ENCODE measurements at places on chromosomes 5 and 9.

- DNase-seq: no peak
Observed at GRCh38 chr9:110911659-110912418, 126.4 kb downstream of the LPAR1 start.

GRCh38 chr5:169910393-169910792, 69.9 kb downstream of the INSYN2B start:
- DNase-seq: no peak

GRCh38 chr9:130537346-130538050, 41.9 kb upstream of the FUBP3 start:
- DNase-seq: no peak

GRCh38 chr9:96418920-96419690, 935 bp upstream of the ZNF367 start:
- peak; percentile 20 for DNase-seq

- DNase-seq: no peak
Observed at GRCh38 chr5:67746103-67746502, 469.5 kb upstream of the PIK3R1 start.

DNA sequence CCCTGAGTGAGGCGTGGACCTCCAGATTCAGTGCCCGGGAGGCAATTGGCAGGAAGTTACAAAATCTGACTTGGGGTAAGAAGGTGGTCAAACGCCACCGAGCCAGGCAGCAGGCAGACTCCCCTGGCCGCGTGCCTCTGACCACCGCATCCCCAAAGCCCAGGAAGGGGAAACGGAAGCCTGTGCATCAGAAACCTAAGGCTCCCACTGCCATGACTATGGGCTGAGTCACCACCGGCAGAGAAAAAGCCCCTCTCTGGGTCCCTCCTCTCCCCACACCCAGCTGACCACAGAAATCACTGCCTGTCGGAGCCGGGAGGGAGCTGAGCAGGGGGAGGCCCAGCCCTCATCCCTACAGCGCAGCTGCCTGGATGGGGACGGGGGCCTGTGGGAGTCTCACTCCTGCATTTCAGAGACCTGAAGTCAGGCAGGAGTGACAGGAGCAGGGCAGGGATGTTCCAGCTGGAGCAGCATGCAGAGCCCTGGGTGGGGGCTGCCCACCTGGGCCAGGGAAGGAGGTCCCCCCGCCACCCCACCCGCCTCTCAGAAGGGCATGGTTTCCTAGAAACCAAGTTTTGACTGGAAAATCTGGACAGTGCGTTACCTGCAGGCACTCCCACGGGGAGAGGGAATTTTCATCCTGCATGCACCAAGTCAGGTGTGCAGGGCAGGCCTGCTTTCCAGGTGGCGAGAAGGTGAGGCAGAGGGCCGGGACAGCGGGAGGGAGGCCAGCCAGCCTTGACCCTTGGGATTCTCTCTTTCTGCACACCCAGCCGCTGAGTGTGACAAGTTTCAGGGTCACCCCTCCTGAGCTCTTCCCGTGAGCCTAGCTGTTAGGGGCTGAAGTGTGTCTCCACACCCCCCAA, 68.2 kb downstream of the LRSAM1 start:
- no peak for DNase-seq

DNA sequence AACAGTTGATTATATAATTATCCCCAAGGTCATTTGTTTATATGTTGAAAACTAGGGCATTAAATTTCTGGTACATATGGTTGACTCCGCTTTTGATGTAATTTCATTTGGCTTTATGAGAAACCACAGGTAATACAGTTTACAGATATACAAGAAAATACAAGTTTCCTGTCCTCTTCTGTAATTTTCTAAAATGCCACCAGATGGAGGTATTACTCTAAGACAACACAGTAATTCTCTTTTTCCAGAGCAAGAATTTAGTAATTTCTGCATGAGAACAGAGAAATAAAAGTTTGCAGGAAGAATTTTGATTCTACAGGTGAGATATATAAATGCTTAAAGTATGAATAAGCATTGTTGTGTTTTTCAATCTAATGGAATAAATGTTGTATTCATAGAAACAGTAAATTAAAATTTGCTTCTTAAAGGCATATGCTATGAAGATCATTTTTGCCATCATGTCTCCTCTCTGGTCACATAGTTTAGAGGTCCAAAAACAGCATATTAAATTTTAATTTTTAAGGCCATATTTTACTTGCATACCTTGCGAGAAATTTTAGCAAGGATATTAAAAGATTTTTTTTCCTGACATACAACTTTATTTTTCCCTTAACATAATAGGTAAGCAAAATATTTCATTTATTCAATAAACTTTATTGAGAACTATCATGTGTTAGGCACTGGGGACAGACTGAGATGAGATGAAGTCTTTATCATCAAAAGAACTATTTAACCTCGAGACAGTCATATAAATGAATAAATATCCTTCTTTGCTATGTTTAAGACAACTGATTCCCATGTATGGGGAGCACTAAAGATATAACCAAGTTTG, 22.7 kb downstream of the CHD1 start:
- DNase-seq: no peak

GRCh38 chr5:143354025-143354424, 49.5 kb downstream of the NR3C1 start:
- no peak for DNase-seq

- DNase-seq: no peak
Observed at GRCh38 chr5:144206141-144206540, 35.5 kb downstream of the KCTD16 start.

GRCh38 chr5:116273448-116274242, 188.8 kb downstream of the COMMD10 start:
- no peak for DNase-seq

- no peak for DNase-seq
Observed at GRCh38 chr5:100517301-100517974, 17.7 kb upstream of the FAM174A start.

GRCh38 chr5:86360801-86361200, 256.9 kb upstream of the COX7C start:
- DNase-seq: no peak

GRCh38 chr5:74975582-74975981, 76.8 kb downstream of the GCNT4 start:
- no peak for DNase-seq

DNA sequence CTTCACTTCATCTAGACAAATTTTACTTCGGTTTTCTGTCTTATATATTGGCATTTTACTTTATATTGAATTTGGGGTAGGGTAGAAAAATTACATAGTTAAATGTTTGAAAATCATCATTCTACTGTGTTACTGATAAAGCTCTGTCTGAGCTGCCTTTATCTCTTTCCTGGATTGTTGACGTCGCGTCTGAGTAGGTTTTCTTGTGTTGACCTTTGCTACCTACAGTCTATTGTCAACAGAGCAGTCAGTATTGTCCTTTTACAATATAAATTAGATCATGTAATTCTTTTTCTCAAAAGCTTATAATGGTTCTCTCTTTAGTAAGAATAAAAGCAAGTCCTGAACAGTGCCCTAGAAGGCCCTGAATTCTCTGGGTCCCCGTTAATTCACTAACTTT, 128.2 kb downstream of the HACD4 start:
- DNase-seq: no peak
